Retina (tissue), 1 donor: ENCODE measurements at places on chromosomes 12 and 14.

GRCh38 chr14:63652406-63652805 lies 10.7 kb upstream of the WDR89 start:
- DNase-seq: no peak

DNA sequence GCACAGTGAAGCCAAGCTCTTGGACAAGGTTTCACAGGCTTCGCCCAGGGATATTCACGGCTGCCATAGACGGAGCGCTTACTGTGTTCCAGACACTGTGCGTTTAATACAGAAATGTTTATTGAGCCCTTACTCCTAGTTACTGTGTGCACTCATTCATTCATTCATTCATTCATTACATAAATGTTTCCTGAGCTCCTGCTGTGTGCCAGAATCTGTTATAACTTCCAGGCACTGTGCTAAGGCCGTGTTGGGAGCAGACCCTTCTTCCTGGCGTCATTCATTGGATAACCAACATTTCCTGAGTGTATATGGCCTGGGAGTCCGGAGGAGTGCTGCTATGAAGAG lies 760 bp upstream of the MED13L start:
- DNase-seq: no peak

- no peak for DNase-seq
Observed at GRCh38 chr12:57781244-57781643, 1.3 kb upstream of the TSFM start.

DNA sequence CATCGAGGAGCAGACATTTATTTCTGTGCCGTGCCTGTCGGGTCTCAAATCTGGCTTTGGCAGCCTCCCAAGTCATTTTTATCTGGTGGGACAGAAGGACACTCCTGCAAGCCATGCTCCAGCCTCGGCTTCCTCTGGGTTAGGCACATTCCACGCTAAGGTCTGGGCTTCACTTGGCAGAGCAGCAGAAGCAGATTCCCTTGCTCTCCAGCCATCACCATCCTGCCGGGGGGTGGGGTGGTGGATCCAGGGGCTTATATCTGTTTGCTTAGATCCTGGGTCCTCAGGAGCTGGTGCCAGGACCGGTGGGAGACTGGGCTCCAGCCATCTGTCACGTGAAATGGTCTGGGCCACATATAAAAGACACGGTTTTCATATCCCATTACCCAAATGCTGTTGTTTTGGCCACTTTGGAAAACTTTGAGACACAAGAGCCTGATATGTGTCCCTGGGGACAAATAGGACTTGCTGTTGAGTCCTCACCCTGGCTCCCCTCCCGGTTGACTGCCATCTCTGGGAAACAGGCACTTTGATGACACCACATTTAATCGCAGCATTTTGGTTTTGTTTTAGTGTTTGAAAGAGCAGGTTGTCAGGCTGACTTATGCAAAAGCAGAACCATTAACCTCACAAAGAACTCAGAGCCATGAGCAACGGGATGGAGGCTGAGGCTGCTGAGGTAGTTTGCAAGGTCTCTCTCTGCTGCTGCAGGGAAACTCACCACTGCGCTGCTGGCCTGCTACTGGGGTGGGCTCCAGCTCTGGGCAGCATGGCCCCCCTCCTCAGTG lies 69.6 kb upstream of the PRMT8 start:
- no peak for DNase-seq

- peak; percentile 45 for DNase-seq
Observed at GRCh38 chr12:126093908-126094307, 1028.7 kb downstream of the AACS start.

GRCh38 chr12:89051065-89051677 lies 301.1 kb downstream of the DUSP6 start:
- DNase-seq: peak; percentile 59

GRCh38 chr12:52160200-52160599 lies 31.6 kb downstream of the KRT80 start:
- no peak for DNase-seq

GRCh38 chr14:23034498-23035302 lies at the start of gene PSMB5:
TSS of gene PSMB5 (minus strand) at chr14:23034900. CDS start at chr14:23034881, 19 bp downstream.
- DNase-seq: peak; percentile 97
